ENCODE measurements at places on chromosomes 6 and 20. TPM values are rescaled to one million over a fixed set of nuclear protein-coding genes. Genes with fewer than 3 reads are reported as not detected.

DNA sequence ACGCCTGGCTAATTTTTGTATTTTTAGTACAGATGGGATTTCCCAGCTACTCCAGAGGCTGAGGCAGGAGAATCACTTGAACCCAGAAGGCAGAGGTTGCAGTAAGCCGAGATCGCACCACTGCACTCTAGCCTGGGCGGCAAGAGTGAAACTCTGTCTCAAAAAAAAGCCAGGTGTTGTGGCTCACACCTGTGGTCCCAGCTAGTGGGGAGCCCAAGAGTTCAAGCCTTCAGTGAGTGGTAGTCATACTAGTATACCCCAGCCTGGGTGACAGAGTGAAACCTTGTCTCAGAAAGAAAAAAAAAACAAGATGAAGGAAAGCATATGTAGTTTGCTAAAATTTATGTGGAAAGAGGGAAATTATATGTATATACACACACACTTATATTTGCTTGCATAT is 20.0 kb upstream of the POU5F1 start:
- no peak for DNase-seq

GRCh38 chr6:21537637-21538036 is 55.9 kb upstream of the SOX4 start:
- DNase-seq = no peak

Gene POU5F1
- 1.3 TPM for total RNA-seq

Gene ECT2L
- 0.13 TPM for total RNA-seq

Data from spleen (tissue), 13 donors.